ENCODE measurements at places on chromosomes 1 and 21. TPM values are rescaled to one million over a fixed set of nuclear protein-coding genes. Genes with fewer than 3 reads are reported as not detected.

OLIG2 gene
- total RNA-seq: not detected

KCNJ10 gene
- not detected for total RNA-seq

DNA sequence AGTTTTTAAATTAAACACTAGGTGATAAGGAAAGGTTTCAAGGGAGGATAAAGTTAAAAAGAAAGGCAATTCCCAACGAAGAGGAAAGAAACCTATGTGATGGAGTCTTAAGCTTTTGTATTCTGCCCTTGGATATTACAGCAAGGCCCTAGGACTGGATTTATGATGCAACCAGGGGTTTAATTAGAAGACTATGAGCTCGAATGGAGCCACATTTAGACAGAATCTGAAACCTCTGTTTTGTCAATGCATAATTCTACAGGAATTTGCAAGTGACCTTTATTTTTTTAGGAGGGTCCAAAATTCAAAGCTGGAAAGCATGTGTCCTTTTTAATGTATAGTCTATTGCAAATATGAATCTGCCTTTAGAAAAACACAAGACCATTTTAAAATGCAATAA, 37.9 kb downstream of the TGFB2 start:
- DNase-seq: no peak

CELA3B gene
- not detected for total RNA-seq

GRCh38 chr1:171366816-171367215, 52.8 kb downstream of the FMO4 start:
- no peak for DNase-seq

- no peak for DNase-seq
These were observed 16.4 kb upstream of the TNFRSF8 start for GRCh38 chr1:12046749-12047119.
